ENCODE measurements at places on chromosomes 5 and 9.

DNA sequence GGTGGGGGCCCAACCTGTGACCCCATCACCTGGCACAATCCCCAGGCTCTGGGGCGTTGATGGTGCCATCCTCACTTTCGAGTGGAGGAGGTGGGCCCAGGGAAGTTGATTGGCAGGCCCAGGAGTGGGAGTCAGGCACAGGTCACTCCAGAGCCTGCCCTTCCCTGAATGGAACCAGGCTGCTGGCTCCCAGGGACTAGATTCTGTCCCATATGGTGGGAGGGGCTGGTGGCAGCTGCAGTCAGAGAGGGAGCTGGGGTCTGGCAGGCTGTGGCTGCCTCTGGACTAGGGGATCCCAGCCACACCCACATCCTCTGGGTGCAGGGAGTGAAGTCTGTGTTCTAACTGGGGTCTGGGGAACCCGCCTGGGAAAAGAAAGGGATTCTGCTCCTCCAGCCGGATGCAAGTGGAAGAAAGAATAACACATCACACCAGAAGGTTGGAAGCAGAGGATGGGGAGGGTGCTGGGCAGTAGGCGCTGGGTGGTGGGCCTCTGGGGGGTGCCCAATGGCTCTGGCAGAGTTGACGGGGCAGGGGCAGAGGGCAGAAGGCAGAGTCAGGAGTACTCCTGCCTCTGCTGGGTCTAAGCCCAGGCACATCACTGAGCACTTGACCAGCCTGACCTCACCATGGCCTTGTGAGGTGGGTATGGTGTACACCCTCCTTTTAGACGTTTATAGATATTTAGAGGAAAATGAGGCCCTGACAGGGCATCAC lies 25.8 kb downstream of the CEL start:
- no peak for DNase-seq

- no peak for DNase-seq
Measured at GRCh38 chr9:95581900-95582299, 65.1 kb upstream of the PTCH1 start.

DNA sequence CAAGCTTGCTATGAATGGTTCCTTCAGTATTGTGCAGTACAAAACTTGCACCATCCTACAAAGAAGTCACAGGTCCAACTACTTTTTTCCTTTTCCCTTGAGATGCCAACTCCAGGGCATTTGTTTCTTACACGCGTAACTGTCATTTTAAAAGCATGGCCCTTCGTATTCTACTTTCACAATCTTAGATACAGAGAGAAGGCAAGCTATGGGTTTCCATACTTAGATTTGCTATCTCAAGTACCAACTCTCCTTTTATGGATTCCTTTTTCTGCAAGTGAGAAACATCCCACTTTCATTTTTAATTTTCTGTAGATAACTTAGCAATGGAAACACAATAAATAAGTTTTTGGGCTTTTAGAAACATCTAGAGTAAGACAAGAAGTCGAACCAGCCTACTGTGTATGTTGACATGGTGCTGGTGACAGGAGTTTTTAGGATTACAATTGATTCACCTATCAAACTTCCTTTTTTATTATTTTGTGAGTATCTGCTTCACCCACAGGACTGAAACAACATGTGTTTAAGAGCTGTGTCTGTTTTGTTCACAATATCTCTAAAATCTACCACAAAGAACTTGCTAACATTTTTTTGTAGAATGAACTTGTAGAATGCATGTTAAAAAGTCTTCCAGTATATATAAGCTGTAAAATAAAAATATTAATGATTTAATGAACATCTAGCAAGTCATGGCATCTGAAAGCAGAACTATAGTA lies 124.1 kb downstream of the FAM174A start:
- no peak for DNase-seq

- DNase-seq: no peak
Measured at GRCh38 chr5:61477788-61478187, 145.7 kb downstream of the ZSWIM6 start.

GRCh38 chr5:9015937-9016270 lies 530.0 kb downstream of the SEMA5A start:
- DNase-seq: no peak

- no peak for DNase-seq
Measured at GRCh38 chr5:80411589-80412219, 3.8 kb downstream of the ZFYVE16 start.

DNA sequence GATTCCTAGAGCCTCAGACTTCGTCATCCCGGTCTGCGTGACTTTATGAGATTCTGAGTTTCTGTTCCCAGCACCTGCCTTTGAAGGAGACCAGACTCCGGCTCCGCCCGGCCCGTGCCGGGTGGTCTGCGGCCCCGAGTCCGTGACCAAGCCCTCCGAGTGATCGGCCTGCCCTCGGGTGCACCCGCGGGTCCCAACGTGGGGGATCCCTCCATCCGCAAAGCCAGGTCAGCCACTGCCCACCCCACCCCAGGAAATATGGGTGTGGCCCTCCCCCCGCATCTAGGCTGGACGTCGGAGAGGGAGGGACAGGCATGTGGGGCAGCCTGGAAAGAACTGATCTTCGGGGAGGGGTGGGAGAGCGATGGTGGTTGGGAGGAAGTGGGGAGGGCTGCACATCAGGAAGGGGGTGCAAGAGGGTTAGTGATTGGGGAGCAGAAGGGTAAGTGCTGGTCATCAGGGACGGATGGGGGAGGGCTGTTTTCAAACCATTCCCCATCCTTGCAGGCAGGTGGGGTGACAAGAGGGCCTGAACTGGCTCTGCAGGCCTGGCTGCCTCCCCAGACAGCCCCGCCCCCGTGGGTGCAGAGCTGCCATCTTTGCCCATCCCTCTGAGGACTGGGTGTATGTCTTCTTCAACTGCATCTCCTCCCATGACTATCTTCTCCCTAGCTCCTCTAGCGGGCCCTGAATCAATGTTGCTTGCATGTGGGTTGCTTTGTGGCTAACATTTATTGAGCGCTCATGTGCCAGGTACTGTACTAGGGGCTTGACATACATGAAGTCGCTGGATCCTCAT lies 747 bp downstream of the LRSAM1 start:
- DNase-seq: peak; percentile 36

DNA sequence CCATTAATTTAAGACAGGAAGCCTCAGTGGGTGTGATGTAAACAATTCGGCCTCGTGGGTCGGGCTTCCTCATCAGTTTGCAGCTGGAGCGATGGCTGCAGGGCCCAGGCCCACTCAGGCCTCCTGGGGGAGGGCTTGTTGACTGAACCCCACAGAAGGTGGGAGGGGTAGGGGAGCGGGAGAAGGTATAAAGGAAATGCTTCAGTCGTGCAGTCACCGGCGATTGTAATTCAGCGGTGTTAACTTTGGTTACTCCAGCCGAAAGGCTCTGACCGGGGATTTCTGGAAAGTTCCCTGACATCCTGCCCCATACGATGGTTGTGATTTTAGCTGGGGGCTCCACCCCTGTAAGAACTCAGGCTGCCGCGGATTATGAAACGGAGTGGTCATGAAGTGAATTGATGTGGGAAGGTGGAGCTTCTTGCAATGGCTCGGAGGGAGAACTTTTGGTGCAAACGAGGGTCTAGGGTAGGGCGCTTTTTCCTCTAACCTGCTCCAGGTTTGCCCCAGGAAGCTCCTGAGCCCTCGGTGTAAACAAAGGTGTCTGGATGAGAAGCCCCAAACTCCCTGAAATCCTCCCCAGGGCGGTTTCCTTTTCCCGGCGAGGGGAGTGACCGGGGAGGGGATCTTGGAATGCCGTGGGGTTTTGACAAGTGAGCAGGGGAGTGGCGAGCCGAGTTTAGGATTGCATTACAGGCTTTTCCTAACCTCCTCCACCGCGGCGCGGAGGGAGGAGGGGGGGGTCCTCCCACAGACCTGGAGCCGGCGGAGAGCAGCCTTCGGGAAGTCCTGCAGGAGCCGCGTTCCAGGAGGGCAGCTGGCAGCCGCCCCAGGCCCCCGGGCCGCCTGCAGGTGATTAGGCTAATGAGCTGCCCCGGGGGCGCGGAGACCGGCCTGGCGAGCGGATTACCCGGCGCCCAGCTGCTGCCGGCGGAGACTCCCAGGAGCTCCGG lies 215.5 kb downstream of the PDZD2 start:
- no peak for DNase-seq

All from GM19239 (cell line).